ENCODE measurements at places on chromosomes 11 and 22. TPM values are rescaled to one million over a fixed set of nuclear protein-coding genes. Genes with fewer than 3 reads are reported as not detected.

The STIP1 gene
- 109 TPM for total RNA-seq

The SPTBN2 gene
- total RNA-seq = 15.7 TPM

The CARD18 gene
- total RNA-seq = not detected

The GLYAT gene
- not detected for total RNA-seq

- DNase-seq = peak; percentile 80
- no peaks in the 10 kb centered on the region for H3K36me3 ChIP-seq
- H3K4me3 ChIP-seq = no peak overlapping the region
- no peaks in the 10 kb centered on the region for H3K4me1 ChIP-seq
These were observed 16.9 kb downstream of the ELFN2 start for GRCh38 chr22:37410174-37411055.

DNA sequence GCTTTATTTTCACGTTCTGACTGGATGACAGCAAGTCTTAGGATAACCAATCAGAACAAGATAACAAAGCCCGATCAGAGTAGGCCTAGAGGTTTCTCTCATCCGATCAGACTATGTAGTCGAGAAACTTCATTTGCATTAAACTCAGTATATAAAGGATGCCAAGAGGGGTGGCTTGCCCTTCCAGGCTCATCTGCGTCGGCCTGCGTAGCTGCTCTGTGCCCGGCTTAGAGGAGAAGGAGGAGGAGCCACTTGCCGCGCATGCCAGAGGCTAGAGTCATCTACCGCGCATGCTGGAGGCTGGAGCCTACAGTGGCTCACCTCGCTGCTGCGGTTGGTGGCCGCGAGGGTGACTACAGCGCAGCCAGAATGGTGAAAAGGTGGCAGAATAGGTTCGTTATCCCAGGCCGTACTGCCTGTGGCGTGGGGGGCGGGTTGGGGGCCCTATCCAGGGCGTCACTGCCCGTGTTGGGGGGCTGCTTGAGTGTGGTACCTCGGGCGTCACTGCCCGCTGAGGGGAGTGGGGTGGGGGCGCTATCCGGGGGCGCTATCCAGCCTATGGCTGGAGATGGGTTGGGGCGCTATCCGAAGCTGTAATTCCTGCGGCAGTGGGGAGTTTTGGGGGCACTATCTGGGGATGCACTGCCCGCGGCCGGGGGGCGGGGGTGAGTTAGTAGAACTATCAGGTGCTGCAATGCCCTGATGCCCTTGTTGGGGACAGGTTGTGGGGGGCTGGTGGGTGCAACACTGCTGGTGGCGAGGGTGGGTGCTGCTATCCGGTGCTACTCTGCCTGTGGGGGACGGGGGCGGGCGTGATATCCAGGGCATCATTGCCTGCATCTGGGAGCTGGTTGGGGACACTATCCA lies at the start of gene RFPL2:
RFPL2 (minus strand) TSS at position 218 of the 867 bp plus-strand sequence. CDS start 2,622 bp downstream, outside the sequence.
- no peaks in the 10 kb centered on the region for H3K36me3 ChIP-seq
- no peak for DNase-seq
- peak within 1 kb of the TSS; percentile 86 for H3K4me3 ChIP-seq
- peaks cover 14% of the 10 kb centered on the region for H3K4me1 ChIP-seq
- peaks cover 7% of the 10 kb centered on the region for H3K27me3 ChIP-seq

- H3K4me3 ChIP-seq = no peak overlapping the region
- no peak for DNase-seq
- H3K27ac ChIP-seq = no peak overlapping the region
- H3K36me3 ChIP-seq = no peaks in the 10 kb centered on the region
- peaks cover 2% of the 10 kb centered on the region for H3K27me3 ChIP-seq
- H3K4me1 ChIP-seq = no peaks in the 10 kb centered on the region
These were observed 361.0 kb upstream of the ANO3 start for GRCh38 chr11:25970726-25971508.

Measured in chondrocyte (in vitro differentiated cells).